ENCODE measurements at places on chromosomes 6 and 20.
A peak's percentile ranks its signal among the peaks of the same experiment; 100 is the strongest.

- DNase-seq: no peak
Measured at GRCh38 chr20:8234580-8234979, 102.5 kb downstream of the PLCB1 start.

GRCh38 chr6:24554474-24554873 is 59.7 kb downstream of the ALDH5A1 start:
- no peak for DNase-seq

DNA sequence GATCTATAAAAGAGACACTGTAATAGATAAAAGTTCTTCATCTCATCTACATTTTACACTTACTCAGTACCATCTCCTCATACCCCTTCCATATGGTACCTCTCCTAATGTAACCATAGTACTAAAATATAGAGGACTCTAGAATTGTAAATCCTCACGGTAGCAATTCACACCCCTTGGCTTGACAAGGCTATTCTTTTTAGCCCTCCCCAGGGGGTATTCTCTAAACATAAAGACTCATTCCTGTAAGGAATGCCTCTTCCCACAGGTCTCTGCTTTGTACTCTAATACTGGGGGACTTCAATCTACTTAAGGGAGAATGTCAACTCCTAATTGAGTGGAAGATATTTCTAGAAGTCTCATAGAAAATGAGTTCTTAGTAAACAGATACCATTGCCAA is 85.9 kb downstream of the VIP start:
- DNase-seq: no peak

DNA sequence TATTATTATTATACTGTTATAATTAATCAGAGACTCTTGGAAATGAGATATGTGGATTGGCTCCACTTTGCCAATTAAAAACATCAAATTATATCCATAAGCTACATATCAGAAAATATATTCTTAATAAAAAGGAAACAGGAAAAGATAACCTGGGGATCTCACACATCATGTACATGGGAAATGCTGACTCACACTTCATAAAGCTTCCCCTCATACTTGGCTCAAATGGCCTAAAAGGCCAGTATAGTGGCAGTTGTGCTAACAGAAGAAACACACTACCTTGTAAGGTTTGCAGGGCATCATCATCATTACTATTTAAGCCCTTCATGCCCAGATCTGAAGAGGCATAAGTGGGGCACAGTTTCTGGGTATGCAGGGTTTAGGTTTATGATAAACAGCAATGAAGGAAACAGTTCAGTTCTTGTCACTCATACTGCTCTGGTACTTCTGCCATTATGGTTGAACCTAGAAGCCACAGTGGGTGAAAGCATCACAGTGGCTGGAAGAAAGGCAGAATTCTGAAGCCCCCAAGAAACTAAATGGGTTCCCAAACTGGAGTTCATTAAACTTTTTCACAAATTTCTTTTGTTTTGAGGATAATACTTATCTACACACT is 60.6 kb downstream of the BTBD9 start:
- no peak for DNase-seq

DNA sequence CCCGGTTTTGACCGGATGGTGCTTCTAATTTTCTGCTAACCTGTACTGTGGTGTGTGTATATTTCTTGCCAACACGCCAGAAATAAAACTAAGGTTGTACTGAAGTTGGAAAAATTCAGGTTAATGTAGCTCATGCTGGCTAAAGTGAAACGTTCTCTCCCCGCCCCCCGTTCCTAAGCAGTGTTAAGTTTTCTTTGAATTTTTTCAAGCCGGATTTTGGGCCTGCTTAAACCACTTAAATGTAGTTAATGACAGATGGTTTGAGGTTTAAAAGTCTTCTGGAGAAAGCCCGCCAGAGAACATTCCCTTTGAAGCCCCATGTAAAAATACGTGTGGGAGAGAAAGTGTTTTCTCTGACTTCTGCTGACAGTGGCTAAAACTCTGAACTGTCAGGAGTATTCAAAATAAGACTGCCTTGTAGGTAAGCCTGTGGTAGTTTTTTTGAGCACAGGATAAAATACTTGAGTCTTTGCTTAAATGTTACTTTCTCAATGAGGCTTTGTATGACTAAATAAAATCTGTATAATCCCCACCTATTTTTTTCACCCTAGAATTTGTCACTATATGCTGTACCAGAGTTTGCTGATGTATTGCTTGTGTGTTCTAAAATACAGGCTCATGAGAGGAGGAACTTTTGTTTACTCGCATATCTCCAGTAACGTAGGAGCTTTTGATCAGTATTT is 101.3 kb downstream of the OR2B2 start:
- no peak for DNase-seq

DNA sequence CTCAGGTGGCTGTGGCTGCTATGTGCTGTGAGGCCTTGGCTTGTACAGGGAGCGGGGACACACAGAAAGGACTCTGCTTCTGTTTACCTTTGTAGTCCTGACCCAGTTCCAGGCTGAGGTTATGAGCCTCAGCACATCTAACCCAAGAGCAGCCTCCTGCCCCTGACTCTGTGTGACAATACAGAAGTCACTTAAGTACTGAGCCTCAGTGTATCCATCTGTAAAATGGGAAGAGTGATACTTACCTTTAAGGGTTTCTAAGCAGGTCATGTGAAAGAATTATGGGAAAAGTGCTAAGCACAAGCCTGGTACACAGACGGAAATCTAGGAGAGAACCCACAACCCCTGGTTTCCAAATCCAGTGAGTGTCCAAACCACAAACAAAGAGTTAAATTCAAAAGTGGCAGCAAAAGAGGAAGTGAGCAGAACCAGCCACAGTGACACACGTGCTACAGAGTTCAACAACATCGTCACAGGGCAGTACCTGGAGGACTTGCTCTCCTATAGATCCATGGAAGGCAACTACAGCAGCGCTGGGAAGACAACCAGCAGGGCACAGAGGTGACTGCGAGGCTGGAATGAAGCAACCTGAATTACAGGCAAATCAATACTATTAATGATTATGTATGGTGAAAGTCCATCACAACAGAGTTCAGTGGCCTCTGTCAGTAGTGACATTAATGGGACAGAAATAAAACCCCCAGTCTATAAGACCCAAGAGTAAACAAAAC is 12.5 kb downstream of the TRIM26 start:
- DNase-seq: no peak

DNA sequence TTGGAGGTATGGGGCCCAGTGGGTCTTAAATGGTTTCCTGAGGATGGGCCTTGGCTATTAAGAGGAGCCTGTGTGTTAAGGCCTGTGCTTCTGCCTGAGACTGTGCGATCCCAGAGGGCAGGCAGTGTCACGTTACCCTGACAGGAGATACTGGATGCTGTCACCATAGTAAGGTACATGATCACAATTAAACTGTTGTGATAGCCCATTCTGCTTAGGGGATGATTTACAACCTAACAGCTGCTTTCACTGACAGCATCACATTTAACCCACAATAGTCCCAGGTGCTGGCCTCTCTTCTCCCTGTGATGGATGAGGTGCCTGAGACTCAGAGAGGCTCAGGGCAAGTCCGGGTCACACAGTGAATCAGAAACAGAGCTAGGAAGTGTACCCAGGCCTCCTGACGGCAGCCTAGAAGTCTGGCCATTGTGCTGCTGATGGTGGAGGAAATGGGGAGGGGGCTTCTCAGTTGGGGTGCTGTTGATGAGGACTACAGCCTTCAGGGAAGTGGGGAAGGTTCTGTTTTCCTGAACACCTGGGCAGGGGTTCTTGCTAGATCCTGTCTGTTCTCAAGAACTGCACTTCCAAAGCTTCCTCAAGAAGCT is 97.3 kb downstream of the MDGA1 start:
- no peak for DNase-seq

DNA sequence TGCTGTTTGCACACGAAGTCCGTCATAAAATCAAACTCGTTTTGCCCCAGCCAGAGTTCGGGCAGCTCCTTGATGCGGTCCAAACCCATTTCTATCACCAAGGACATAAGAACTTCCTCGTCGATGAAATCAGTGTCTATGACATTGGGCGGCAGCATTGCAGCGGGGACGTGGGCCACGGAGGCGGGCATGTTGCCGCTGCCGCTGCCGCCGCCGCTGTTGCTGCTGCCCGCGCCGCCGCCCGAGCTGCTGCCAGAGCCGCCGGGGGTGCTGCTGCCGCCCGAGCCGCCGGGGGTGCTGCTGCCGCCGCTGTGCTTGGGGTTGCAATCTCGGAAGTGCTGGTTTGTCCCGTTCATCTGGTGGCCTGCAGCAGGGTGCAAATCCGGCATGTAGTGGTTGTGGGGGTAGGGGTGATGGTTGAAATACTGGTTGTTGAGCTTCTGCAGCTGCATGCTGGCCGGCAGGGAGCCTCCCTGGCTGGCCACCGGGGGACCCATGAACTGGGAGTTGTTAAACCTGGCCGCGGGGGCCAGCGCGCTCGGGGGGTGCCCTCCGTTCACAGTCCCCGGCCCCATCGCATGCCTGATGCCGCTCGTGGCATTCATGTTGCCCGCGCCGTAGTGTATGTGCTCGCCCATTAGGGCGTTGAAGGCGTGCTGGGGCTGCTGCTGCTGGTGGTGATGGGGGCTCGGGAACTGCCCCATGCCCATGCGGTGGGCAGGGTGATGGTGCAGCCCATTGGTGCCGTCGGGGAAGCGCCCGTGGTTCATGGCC is 1.1 kb downstream of the CITED2 start:
- peak; percentile 57 for DNase-seq

GRCh38 chr6:37131104-37131959 is 38.6 kb upstream of the PIM1 start:
- DNase-seq: no peak

GRCh38 chr6:7148100-7148822 is 40.5 kb downstream of the RREB1 start:
- no peak for DNase-seq

- no peak for DNase-seq
Measured at GRCh38 chr6:53540129-53540692, 4.7 kb downstream of the GCLC start.

DNA sequence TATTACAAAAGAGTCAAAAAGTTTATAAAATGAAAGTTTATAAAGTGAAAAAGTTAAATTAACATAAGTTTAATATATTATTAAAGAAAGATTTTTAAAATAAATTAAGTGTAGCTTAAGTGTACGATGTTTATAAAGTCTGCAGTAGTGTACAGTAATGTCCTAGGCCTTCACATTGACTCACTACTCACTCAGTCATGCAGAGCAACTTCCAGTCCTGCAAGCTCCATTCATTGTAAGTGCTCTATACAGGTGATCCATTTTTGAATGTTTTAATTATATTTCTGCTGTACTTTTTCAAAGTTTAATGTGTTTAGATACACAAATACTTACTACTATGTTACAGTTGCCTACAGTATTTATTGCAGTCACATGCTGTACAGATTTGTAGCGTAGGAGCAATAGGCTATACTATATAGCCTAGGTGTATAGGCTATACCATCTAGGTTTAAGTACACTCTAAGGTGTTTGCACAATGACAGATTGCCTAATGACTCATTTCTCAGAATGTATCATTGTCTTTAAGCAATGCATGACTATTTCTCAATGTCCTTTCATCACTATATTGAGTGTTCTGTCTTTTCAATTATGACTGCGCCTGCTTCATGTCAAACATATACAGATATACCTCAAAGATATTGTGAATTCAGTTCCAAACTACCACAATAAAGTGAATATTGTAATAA is 1110.3 kb upstream of the MAP3K7 start:
- no peak for DNase-seq

- DNase-seq: no peak
Measured at GRCh38 chr20:25242231-25242630, 5.7 kb upstream of the PYGB start.

GRCh38 chr6:1464781-1465370 is 75.5 kb downstream of the FOXF2 start:
- no peak for DNase-seq

GRCh38 chr6:127464161-127464880 is 5.1 kb upstream of the KIAA0408 start:
- DNase-seq: no peak

- DNase-seq: no peak
Measured at GRCh38 chr6:166360243-166361076, 18.1 kb upstream of the SFT2D1 start.

DNA sequence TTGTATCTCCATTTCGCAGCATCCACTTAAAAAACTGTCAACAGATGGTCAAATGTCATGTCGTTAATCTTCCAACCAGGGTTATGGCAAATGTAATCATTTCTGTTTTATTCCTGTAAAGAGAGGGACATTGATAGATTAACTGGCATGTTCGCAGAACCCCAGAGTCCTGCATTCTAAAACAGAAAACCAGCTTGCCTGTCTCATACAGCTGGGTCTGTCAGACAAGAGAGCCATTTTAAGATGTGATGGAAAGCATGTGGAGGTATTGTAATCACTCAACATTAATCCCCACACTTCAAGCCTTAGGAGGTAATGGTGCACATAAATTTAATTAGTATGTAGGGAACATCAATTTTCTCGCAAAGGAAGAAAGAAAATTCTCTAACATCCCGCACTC is 4.4 kb downstream of the SMLR1 start:
- no peak for DNase-seq

GRCh38 chr6:89679215-89680120 is 40.9 kb upstream of the LYRM2 start:
- no peak for DNase-seq

GRCh38 chr6:115753446-115753845 is 307.2 kb downstream of the FRK start:
- DNase-seq: no peak
